ENCODE measurements at places on chromosomes 12 and 14.

GRCh38 chr14:91388551-91388975 is 29.1 kb downstream of the CCDC88C start:
- DNase-seq, result no peak

DNA sequence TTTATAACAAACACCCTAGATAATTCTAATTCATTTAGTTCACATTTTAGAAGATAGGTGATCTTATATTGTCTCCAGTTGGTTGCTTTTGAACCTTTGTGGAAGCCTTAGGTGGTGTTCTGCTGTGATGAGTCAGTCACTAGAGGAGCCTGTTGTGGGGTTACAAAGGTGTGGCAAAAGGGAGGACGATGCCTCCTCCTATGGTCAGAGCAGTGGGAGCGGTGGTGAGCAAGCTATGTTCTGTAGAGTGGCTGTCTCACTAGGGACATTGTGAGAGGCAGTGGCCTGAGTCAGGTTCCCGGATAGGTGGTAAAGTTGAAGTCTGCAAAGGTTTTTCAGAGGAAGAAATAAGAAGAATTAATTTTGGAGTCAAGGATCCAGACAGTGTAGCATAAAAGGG is 71.6 kb upstream of the USP44 start:
- no peak for DNase-seq

DNA sequence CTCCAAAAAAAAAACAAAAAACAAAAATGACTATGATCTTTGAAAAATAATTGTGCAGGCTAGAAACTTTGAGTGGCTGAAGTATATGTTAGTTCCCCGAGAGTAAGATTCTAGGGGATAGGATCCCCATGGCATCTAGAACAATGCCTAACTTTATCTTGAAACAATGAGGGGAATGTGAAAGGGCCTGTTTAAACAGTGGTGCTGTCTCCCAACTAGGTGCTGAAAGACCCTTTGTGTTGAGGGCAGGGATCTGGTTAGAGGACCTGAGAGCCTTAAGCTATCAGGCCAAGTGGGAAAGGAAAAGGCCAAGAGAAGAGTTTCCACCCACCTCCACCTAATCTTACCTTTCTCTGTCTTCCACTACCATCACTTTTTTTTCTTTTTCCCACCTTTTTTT is 6.8 kb upstream of the YLPM1 start:
- no peak for DNase-seq

- no peak for DNase-seq
Measured at GRCh38 chr14:89107626-89108025, 283.2 kb downstream of the TTC8 start.

DNA sequence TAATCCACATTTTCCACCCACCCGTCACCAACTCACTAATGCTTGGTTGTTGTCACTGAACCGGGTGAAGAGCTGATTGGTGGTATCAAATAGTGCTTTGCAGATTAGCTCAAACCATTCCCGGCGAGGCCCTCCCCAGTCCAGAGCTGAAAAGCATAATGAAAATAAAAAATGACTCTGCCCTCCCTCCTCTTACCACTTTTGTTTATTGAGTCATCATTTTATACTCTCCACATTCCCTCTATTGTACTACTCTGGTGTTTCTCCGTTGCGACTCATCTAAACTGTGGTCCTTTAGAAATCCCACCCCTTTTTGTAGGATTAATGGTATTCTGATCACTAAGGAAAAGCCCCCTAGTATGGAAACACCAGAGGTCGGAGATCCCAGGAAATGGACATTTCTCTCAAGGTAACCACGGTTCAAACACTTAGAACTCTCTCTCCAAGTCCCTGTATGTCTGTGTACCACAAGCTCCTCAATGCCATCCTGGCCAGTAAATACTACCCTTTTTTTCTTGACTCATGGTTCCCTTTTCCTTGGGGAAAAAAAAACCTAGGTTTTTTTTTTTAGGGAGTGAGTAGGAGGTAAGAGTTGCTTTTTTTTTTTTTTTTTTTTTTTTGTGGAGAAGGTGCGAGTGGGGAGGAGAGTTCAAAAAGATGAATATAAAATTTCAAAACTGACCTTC is 42.0 kb downstream of the AREL1 start:
- no peak for DNase-seq

- DNase-seq, result no peak
Measured at GRCh38 chr12:92425165-92425564, 277.6 kb upstream of the PLEKHG7 start.

- DNase-seq, result no peak
Measured at GRCh38 chr14:75088566-75089373, 19.3 kb downstream of the ZC2HC1C start.

DNA sequence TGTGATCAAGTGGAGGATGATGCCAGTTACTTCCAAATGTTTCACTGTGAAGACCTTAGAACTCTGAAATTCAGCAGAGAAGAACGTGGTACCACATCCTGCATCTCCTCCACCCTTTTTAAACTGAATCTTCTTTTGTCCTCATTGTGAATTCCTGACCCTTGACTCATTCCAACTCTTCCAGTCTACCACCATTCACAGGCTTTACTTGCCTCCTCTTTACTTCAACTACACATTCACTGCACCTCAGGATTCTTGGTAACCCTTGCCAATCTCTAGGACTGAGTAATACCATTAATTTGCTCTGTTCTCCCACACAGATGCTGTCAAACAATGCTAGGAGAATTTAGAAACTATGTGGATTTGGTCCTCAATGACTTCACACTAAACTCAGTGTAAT is 37.3 kb downstream of the PPP1R12A start:
- no peak for DNase-seq

- DNase-seq, result no peak
Measured at GRCh38 chr12:88775742-88776151, 195.5 kb upstream of the KITLG start.

GRCh38 chr12:32290411-32290810 is 108.9 kb upstream of the FGD4 start:
- no peak for DNase-seq

DNA sequence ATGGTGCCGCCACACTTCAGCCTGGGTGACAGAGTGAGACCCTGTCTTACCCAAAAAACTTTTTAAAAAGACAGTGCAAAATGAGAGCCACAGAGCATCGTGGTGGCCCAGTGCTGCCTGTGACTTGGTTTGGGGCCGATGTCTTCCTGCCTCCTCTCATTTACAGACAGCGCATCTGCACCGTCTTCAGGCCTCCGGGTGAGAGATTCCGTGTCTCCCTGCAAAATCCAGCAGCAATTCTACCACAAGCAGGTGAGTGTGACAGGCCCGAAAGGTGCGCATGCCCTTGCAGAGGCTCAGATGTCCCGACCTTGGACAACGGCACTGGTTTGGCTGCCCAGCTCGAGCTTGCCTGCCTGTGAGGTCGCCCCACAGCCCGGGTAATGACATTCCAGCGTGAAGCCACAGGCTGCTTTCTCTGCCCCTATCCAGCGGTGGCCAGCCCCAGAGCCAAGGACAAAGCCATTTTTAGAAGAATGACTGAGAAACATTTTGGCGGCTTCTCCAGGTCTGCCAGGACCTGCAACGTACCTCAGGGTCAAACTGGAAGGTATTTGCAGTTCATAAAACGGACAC is 70.3 kb upstream of the RFLNA start:
- no peak for DNase-seq

- DNase-seq, result no peak
Measured at GRCh38 chr12:109930028-109930800, 30.1 kb downstream of the TCHP start.

DNA sequence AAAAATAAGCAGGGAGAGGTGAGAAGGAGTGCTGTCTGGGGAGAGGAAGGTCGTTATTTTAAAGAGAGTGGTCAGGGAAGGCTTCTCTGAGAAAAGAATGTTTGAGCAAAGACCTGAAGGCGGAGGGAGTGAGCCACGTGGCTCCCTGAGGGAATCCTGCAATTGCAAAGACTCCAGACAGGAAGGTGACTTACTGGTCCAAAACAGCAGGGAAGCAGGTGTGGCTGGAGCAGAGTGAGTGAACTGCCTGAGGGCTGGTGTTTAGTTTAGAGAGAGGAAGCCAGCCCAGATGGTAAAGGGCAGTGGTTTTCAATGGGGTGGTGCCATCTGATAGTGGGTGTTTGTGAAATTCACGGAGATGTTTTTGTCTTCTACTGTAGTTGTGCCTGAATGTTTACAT is 58.8 kb upstream of the LTA4H start:
- DNase-seq, result no peak

DNA sequence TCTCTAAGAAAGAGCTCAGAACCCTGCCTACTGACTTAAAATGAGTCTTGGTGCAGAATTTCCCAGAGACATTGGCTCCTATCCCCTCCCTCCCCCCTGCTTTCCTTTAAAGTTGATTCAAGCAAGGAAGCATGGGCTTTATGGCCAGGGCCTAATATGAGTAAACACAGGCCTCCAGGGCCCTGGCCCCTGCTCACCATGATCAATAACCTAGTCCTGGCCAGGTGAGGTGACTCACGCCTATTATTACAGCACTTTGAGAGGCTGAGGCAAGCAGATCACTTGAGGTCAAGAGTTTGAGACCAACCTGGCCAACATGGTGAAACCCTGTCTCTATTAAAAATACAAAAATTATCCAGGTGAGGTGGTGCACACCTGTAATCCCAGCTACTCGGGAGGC is 165.1 kb upstream of the TMCC3 start:
- DNase-seq, result no peak
